ENCODE measurements at places on chromosomes 16 and 17.

DNA sequence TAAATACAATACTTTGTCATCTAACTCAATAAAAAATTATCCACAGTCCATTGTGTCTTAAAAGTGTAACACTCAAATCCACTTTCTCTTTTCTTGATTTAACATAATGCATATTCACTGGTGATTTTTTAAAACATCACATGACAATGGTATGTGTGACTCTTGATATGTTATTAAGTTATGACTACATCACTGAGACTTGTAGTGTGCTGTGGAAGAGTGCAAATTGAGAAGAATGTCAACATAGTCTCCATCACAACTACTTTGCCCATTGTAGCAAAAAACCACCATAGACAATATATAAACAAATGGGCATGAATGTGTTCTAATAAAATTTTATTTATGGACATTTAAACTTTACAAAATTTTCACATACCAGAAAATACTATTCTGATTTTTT, 380.7 kb upstream of the PMFBP1 start:
- no peaks in the 10 kb centered on the region for H3K36me3 ChIP-seq
- no peak for DNase-seq
- no peaks in the 10 kb centered on the region for H3K4me1 ChIP-seq
- no peak overlapping the region for H3K27ac ChIP-seq
- H3K4me3 ChIP-seq = no peak overlapping the region

DNA sequence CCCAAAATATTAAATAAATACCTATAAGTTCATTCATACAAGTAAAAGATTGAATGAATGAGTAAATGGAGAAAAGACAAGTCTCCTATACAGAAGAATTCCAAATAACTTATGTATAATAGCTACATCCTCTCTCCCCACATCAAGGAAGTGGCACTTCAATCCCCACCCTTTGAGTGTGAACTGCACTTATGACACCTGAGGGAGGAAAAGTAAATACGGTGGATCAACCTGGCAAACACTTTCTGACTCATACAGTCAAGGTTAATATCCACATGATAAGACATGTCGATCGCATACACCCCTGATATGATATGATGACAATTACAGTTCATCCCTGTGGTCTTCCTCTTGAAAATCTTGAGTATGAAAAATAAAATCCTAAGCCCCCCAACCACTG, 18.0 kb downstream of the SLFN12L start:
- DNase-seq = no peak
- H3K27ac ChIP-seq = no peak overlapping the region
- no peaks in the 10 kb centered on the region for H3K36me3 ChIP-seq
- no peaks in the 10 kb centered on the region for H3K27me3 ChIP-seq

GRCh38 chr16:27657811-27658210, 107.9 kb downstream of the KATNIP start:
- H3K4me1 ChIP-seq = no peaks in the 10 kb centered on the region
- peaks cover 5% of the 10 kb centered on the region for H3K36me3 ChIP-seq

- H3K4me3 ChIP-seq = no peak overlapping the region
- peaks cover 79% of the 10 kb centered on the region for H3K36me3 ChIP-seq
- DNase-seq = no peak
Measured at GRCh38 chr17:4090898-4091297, 51.9 kb downstream of the ZZEF1 start.

- no peak overlapping the region for H3K4me3 ChIP-seq
- no peak overlapping the region for H3K27ac ChIP-seq
- H3K4me1 ChIP-seq = no peaks in the 10 kb centered on the region
- DNase-seq = no peak
Measured at GRCh38 chr17:9330611-9331271, 244.9 kb downstream of the STX8 start.

DNA sequence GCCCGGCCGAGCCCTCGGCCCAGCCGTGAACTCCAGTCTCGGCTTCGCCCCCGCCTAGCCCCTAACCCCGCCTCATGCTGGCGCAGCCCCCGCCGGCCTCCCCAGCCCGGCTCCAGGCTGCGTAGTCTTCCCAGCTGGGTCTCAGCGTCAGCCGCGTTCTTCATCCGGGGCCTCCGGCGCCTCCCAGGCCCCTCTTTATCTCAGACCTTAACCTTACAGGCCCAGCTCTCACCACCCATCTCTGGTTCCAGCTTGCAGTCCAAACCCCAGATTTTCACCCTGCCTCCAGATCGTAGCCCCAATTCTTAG, at the start of gene PROCA1:
Gene PROCA1 (minus strand): TSS at position 166 of the 309 bp plus-strand sequence. CDS start 228 bp downstream, outside the sequence.
- H3K27me3 ChIP-seq = peaks cover 2% of the 10 kb centered on the region
- peak within 1 kb of the TSS; percentile 73 for H3K4me3 ChIP-seq
- no peak for DNase-seq
- peak within 1 kb of the TSS; percentile 69 for H3K27ac ChIP-seq
- H3K36me3 ChIP-seq = no peaks in the 10 kb centered on the region

DNA sequence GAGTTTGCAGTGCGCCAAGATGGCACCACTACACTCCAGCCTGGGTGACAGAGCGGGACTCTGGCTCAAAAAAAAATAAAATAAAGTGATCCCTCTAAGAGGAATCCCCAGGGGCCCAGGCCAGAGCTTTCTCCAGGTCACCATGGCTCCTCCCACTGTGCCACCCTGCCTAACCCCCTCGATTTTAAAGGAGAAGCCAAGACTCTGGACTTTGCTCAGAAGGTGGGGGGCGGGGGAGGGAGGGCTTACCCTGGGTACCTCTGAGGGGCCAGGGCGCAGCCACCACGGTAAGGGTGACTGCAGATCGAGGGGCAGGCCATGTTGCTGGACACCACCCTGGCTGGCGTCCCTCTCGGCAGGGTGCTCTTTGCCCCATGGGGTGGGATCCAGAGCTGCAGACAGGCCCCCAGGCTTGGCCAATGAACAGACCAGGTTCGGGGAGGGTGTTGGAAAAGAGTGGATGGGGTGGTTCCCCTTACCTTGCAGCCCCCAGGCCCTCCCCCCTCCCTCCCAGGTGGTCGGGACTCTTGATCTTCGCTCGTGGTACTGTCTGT, 455 bp upstream of the GRB7 start:
- H3K36me3 ChIP-seq = no peaks in the 10 kb centered on the region
- peaks cover 17% of the 10 kb centered on the region for H3K27me3 ChIP-seq
- H3K4me3 ChIP-seq = peak overlapping the region; percentile 46
- DNase-seq = no peak
- peaks cover 35% of the 10 kb centered on the region for H3K4me1 ChIP-seq

- H3K27ac ChIP-seq = no peak overlapping the region
- H3K4me3 ChIP-seq = no peak overlapping the region
- no peaks in the 10 kb centered on the region for H3K27me3 ChIP-seq
- H3K4me1 ChIP-seq = peaks cover 26% of the 10 kb centered on the region
- H3K36me3 ChIP-seq = peaks cover 7% of the 10 kb centered on the region
Measured at GRCh38 chr17:42573095-42573494, 4.4 kb downstream of the PSMC3IP start.

- no peaks in the 10 kb centered on the region for H3K36me3 ChIP-seq
- DNase-seq = no peak
- H3K4me1 ChIP-seq = peaks cover 24% of the 10 kb centered on the region
Measured at GRCh38 chr17:8173871-8174322, 2.3 kb downstream of the TMEM107 start.

GRCh38 chr17:3956327-3956957, 7.8 kb downstream of the ATP2A3 start:
- H3K4me3 ChIP-seq = no peak overlapping the region
- peak overlapping the region; percentile 2 for H3K27ac ChIP-seq
- no peak for DNase-seq
- H3K4me1 ChIP-seq = peaks cover 64% of the 10 kb centered on the region

GRCh38 chr17:15513058-15513791, 45.8 kb upstream of the CDRT4 start:
- no peaks in the 10 kb centered on the region for H3K36me3 ChIP-seq
- no peaks in the 10 kb centered on the region for H3K4me1 ChIP-seq
- no peak overlapping the region for H3K4me3 ChIP-seq
- no peak overlapping the region for H3K27ac ChIP-seq

DNA sequence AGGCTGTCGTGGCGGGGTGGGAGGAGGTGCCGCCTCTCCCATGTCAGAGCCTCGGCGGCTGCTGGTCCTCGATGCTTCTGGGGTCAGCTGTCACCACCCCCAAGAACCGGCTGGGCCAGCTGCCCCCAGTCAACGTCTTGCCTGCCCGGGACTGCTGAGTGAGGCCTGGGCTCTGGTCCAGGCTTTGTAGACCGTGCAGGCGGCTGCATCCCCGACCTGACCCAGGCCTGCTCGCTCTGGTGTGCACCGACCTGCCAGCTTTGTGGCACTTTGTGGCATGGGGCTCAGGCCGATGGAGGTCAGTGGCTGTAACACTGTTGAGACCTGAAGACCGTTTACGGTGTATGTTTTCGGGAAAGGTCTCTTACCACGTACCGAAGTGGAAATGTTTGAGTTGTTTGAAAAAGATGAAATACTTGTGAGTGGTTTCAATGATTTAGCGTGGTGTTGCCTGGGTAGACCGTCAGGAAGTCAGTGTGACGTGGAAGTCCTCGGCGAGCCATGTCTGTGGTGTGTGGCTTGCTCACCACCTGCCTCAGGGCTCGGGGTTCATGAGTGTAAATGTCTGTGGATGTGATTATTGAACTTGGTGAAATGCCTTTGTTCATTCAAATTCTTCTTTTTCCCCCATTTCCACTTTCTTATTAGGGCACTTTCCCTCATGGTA, 53.2 kb upstream of the ZNF750 start:
- H3K27ac ChIP-seq = peak overlapping the region; percentile 29
- H3K36me3 ChIP-seq = no peaks in the 10 kb centered on the region
- no peak overlapping the region for H3K4me3 ChIP-seq

DNA sequence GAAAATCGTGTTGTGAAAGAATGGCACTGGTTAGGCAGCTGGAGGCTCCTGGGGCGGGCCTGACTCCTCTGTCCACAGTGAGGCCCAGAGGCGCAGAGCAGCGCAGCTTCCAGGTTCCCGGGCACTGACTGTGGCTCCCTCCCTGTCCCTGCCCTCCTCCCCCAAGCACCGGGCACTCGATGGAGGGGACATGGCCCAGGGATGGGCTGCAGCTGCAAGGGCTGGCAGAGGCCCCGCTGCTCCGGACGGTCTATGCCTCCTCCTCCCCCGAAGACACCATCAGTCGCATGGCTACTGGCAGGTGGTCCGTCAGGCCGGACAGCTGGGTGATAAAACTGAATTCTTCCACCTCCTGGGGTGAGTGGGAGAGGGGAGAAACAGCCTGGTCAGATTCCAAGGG, 50.1 kb downstream of the PRMT7 start:
- no peak for DNase-seq
- no peak overlapping the region for H3K4me3 ChIP-seq
- H3K27ac ChIP-seq = no peak overlapping the region
- no peaks in the 10 kb centered on the region for H3K36me3 ChIP-seq
- no peaks in the 10 kb centered on the region for H3K27me3 ChIP-seq

GRCh38 chr17:28750178-28751047, 6.6 kb downstream of the TRAF4 start:
- no peak overlapping the region for H3K27ac ChIP-seq
- no peaks in the 10 kb centered on the region for H3K36me3 ChIP-seq
- no peak overlapping the region for H3K4me3 ChIP-seq
- peak; percentile 93 for DNase-seq
